Left kidney (tissue), 8 donors: ENCODE measurements at places on chromosomes 6 and 20.

- no peak for DNase-seq
Measured at GRCh38 chr20:55582498-55582897, 422.8 kb downstream of the CBLN4 start.

DNA sequence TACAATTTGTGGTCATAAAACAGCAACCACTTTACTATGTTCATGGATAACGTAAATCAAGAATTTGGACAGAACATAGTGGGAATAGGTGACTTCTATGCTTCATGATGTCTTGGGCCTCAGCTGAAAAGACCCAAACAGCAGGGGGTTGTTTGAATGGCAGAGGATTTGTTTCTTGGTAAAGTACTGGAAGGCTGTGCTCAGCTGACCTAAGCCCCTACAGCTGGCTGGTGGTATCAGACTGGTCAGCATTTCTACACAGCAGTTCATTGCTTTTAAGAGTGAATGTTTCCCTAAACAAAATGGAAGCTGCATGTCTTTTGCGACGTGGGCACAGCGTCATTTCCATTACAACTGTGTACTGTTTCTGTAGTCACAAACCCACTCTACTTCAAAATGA is 148.5 kb upstream of the DEFB112 start:
- no peak for DNase-seq

DNA sequence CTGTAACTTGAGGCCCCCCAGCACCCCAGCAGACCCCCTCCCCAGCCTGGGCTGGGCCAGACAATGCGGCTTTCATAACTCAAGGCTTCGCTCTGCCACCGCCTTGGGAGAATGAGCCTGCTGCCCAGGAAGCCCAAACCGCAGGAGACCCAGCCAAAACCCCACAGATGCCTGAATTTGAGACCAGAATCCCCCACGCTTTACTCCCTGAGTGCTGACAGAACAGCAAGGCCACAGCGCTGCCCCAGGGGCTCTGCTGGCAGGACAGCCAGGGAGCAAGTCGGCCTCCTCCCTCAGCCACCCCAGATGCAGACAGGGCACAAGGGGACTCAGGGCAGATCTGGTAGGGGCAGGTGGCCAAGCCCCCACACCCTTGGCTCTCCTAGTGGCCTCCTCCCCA is 2.2 kb downstream of the MDFI start:
- DNase-seq: no peak

DNA sequence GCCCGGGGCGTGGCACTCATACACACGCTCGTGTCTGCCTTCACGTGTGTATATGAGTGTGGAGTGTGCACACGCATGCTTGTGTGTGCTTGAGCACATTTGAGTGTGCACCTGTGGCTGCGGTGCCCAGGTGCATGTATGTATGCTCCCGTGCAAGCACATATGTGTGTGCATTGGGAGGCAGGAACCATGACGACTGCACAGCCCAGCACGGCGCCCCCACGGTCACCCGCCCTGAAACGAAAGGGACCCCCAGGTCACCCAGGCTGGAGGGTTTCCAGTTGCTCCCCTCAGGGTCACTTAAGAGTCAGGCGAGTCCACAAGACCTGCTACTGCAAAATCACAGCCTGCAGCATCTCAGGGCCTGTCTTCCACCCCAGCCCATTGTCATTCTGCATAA is 94.7 kb downstream of the YTHDF1 start:
- no peak for DNase-seq

DNA sequence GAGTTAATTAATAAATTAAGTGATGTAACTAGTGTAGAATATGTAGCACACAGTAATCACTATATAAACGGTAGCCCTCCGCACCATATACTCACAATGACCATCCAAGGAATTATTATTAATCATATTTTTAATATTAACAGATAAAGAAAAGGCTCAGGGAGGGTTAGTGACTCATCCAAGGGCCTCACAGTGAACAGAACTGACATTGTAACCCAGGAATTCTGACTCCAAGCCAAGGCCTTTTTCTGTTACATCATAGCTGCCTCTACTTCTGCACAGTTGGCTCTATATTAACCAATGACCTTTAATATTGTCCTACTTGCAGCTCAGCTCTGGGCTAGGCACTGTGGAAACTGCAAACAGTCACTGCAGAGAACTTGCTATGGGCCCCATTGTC is 117.5 kb upstream of the SIRPG start:
- DNase-seq: no peak
